ENCODE measurements at places on chromosomes 16 and 17.

DNA sequence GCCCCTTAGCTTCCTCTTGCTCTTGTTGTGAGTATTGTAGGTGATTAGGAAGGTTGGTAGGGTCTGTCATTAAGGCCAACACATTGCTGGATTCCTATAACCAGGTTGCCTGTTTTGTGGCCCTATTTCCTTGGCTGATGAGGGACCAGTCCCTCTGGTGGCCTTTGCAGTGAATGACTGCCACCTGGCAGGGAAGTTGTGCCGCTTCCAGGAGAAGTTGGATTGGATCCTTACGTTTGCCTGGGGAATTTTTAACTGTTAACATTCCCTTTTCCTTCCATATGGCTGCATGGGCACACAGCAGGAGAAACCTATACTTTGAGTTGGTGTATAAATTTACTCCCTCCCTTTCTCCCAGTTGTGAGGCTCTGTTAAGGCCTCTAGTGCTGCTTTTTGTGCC, 32.4 kb downstream of the LCMT1 start:
- no peak for DNase-seq

GRCh38 chr16:75109732-75110243, 6.8 kb downstream of the LDHD start:
- DNase-seq, result no peak

GRCh38 chr17:57662644-57663308, 82.3 kb downstream of the CCDC182 start:
- peak; percentile 99 for DNase-seq

DNA sequence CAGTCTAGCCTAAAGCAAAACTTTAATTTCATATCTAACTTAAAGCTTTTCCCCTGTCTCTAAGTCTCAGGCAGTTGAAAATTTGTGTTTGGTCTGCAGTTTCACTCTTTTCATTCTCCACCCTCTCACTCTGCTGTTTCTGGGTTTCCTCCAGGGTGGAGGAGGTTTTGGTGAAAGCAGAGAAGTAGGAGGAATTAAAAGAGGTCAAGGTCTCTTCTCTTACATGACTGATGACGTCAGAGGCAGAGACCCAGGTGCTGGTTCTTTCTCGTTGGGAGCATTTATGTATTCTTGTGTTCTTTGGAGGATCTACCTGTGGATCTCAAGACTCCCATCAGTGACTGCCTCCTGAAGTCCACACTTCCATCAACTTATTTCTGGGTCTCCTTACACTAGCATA, 2.4 kb upstream of the PSMD11 start:
- DNase-seq, result no peak

DNA sequence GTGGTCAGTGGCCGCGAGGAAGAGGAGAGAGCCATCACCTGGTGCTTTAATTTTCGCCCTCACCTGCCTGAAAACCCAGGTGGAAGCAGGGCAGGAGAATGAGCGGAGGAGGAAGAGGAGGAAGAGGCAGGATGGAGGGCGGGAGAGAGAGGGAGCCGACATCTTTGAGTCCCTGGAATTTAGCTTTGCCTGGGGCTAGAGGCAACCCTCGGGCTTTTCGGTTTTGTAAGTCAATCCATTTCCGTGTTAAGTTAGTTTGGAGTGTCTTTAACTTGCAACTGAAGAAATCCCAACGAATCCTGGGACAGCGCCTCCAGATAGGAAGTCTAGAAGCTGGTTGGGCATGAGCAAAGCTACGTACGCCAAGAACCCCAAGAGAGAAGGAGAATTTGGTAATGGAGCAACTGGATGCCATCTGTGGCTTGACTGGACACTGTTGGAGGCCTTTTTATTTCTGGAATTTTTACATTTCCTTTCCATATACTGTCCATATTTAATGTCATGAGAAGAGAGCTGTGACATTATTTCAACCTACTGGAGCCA, 36.9 kb upstream of the ATP2A3 start:
- no peak for DNase-seq

DNA sequence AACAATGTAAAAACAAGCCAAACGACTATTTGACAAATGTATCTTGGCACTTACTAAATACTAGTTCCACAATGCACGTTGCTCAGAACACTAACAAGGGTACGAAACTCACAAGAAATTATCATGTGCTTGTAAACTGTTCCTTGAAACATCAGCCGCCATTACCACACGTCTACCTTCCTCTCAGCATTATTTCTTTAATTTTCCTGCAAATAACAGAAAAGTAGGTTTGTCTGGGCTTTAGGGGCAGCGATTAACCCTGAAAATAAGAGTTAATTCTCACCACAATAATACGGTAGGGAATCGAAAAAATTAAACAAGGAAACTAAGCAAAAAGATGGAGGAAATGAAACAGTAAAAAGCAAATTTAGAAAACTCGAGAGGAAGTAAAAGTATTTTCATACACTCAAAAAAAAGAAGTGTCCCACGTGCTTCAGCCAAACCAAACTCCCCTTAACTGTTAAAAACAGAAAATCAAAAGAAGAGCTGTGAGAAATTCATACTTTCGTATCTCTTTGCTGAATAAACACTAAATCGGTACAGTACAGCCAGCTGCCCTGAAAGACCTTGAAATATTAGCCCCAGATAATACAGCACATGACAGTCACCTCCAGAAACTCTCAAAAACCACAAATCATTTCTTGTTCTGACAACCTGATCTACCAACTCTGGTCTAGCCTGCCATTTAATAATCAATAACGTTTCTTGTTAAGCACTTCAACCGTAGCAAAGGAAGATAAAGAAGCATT, 1.2 kb downstream of the ARHGAP17 start:
- DNase-seq, result no peak

DNA sequence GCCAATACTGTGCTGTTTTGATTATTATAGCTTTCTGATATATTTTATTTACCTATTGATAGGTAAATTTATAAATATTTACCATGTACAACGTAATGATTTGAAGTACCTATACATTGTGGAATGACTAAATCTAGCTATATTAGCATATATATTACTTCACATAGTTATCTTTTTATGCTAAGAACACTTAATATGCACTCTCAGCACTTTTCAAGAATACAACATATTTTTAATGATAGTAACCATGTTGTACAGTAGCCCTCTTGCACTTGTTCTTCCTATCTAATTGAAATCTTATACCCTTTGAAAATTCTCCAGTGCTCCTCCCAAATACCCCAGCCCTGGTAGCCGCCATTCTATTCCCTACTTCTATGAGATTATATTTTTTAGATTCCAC, 604.0 kb upstream of the KIF2B start:
- DNase-seq, result no peak

GRCh38 chr17:8680466-8681169, 50.1 kb upstream of the MYH10 start:
- DNase-seq, result no peak

- DNase-seq, result no peak
Measured at GRCh38 chr17:48143629-48144028, 36.1 kb downstream of the SNX11 start.
